NCI-H2171 (cell line): ENCODE measurements at places on chromosomes 6 and 20.

GRCh38 chr20:19880256-19881079 is 122.4 kb downstream of the RIN2 start:
- no peak for DNase-seq

- no peak for DNase-seq
Measured at GRCh38 chr6:46338131-46338530, 153.1 kb downstream of the RCAN2 start.

DNA sequence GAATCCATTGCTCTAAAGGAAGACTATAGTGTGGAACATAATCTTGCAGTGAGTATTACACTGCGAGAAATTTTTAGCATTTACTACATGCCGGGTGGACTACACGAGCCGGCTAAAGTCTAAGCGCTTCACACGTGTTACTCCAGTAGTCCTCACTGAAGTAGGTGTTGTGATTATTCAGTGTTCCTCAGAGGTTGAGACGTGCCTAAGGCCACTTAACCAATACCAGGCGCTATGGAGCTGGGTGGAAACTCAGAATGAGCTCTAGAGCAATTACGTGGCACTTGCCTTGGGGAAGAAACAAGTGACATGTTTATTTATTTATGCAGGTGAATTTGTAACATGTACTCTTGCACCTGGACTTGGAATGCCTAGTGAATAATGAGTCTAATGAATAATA is 46.4 kb downstream of the SASH1 start:
- DNase-seq: no peak

GRCh38 chr6:1393641-1394283 is 4.4 kb downstream of the FOXF2 start:
- DNase-seq: no peak

DNA sequence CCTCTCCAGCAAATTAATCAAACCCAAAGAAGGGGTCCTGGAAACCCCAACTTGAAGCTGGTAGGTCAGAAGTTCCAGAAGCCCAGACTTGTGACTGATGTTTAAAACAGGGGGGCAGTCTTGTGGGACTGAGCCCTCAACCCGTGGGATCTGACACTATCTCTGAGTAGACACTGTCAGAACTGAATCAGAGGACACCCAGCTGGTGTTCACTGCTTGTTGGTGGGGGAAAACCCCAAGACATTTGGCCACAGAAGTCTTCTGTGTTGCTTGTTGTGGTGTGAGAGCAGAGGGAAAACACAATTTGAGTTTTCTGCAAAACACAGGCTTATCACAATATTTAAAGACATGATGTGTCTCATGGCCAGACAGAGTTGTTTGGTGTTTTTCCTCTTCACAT is 29.9 kb downstream of the KIF13A start:
- DNase-seq: no peak

DNA sequence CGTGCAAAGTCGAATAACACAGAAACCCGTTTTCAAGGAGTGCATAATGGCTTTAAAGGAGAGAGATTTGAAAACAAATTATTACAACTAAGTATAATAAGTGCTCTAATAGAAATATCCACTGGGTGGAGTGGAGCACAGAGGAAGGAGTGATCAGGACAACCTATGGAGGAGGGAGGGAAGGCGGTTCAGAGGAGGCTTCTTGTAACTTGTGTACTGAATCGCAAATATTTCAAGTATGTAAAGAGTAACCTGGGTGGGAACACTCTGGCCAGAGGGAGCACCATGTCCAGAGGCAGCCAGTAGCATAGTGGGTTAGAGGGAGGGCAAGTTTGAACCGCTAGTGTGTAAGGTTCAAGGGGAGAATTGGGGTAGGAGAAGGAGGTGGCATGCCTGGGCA is 21.6 kb upstream of the TNFAIP3 start:
- no peak for DNase-seq
